ENCODE measurements at places on chromosomes 7 and 10.

DNA sequence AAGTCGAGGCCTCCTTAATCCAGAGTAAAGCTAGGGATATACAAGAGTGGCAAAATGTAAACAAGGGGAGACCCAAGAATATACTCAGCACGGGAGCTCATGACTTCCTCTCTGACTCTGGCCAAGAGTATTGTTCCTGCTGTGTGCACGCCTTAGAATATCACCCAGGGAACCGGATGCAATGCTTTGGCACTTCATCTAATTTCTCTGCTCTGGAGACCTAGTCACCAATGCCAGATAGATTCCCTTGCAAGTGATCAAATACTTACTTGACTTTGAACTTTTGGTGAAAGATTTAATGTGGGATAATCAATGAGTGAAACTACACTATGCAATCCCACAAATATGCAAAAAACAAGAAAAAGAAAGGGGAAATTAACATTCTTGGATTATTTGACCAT, 695.5 kb downstream of the INHBA start:
- no peak for DNase-seq

DNA sequence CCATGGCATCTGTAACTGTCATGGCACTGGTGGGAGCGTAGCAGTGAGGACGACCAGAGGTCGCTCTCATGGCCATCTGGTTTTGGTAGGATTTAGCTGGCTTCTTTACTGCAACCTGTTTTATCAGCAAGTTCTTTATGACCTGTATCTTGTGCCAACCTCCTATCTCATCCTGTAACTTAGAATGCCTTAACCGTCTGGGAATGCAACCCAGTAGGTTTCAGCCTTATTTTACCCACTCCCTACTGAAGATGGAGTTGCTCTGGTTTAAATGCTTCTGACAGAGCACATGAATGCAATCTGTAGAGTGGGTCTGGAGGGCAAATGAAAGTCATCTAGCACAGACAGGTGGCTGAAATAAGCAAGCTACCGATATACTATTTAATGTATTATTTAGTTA, 55.3 kb upstream of the OPN4 start:
- peak; percentile 13 for DNase-seq

DNA sequence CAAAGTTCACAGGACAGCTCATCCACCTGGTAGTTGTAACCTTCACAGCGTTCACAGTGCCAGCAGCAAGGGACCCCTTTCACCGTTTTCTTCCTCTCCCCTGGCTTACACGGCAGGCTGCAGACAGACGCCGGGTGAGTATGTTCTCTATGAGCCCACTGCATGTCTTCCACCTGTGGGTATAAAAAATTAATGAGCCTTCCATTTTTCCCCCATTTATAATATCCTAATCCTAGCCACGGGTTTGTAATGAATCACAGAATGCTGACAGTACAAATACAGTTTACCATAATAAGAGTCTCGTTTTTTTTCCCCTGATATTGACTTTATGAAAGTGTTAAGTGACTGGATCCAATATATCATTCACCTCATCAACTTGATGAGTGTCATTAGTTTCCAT, 719.0 kb downstream of the GRM8 start:
- DNase-seq, result no peak

DNA sequence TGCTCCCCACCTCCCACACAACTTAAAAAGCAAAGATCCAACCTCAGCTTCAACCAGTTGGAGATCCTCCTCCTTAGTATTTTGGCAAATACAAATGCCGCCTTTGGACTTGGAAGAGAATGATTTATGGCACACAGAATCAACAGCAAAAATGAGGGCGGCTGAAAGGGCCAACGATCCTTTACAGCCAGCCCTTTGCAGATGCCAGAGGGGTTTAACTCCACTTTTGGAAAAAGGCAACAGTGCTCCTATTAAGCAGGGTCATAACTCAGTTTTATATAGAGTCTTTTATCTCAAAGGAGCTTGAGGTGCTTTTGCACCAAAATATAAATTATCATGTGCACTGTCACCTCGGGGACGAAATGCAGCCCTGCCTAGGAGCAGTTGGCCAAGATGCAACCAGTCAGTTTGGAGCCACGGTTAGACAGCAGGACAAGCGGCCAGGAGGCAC, 56.7 kb upstream of the JCAD start:
- no peak for DNase-seq

DNA sequence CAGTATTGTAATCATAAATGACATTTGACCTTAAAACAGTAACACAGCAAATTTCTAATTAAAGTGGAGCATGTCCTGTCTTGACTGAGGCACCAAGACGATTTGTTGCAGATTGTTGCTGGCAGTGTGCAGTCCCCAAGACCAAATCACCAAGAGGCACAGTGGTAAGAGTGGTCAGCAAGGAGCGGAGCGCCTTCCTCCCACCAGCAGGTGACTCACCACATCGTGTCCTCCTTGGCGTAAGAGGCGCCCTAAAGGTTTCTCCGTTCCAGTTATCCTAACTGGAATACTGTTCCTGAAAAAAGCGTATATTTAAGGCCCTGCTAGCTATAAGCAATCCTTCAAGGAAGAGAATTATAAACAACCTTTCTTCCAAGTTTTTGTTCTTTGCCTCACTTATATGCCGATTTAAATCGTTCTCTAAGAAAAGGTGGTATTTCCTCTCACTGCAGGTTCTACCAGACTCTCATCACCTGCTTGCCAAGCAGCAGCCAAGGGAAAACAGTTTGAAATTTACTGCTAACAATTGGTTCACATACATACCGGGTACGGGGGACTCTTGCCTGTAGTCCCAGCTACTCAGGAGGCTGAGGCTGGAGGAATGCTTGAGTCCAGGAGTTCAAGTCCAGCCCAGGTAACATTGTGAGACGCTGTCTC, 10.7 kb upstream of the REPIN1 start:
- DNase-seq, result no peak

- DNase-seq, result no peak
Measured at GRCh38 chr7:80443325-80443724, 68.5 kb downstream of the GNAT3 start.

DNA sequence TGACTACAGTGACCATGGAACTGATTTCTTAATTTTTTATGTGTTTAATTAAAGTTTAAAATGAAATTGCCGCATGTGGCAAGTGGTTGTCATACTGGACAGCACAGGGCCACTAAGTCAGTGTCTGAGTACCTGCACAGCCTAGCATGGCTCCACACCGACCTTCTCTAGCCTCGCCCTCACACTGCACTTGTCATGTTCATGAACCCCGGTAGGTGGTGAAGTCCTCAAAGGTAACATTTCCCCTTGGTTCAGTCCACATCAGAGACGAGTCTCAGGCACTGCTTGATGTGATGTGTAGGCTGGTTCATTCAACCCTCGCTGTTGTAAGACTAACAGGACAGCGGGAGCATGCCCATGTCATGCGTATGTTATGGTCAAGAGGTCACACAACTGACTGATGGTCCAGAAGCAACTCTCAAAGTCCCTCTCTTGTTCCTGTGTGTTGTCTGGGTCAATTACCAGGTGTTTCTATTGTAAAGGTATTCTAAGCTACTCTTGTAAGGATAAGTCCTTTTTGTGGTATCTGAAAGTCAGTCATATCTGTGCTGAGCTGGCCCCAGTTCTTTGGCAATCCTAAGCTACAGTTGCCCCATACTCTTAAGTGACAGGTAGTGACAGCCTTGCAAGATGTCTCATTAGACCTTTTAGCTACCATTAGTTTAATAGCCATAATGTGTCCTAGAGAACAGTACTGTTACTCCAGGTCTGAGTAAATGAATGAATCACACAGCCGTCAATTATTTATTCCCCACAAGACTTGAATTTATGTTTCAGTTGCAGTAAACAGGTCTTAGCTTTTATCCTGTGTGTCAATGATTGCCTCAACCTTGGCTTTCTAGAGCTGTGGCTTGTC, 32.9 kb upstream of the ZC3HAV1L start:
- no peak for DNase-seq

- DNase-seq, result peak; percentile 80
Measured at GRCh38 chr10:75395066-75395931, 6.3 kb downstream of the ZNF503 start.

GRCh38 chr10:117531371-117532002, 11.1 kb upstream of the EMX2 start:
- DNase-seq, result no peak

- no peak for DNase-seq
Measured at GRCh38 chr10:69323622-69324021, 45.3 kb downstream of the HK1 start.

- no peak for DNase-seq
Measured at GRCh38 chr7:98235901-98236300, 16.1 kb downstream of the TECPR1 start.

GRCh38 chr7:120089968-120090367, 183.0 kb upstream of the KCND2 start:
- DNase-seq, result no peak

DNA sequence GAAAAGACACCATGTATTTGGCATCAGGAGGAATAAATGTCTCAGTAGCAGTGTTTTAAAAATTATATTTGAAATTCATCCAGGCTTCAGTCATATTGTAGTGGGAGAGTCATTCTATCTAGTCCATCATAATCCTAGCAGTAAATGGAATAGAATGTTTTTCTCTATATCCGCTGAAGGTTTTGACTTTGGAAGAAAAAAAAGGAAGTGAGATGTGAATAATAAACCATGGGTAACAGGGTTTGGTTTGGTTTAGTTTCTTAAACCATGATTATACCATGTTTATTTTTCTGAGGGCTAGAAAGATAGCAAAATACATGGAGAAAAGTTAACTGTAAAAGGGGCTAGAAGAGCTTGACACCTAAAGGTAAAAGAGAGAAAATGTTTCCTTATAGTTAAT, 16.4 kb upstream of the BPGM start:
- DNase-seq, result no peak

GRCh38 chr7:155523168-155523675, 23.1 kb downstream of the CNPY1 start:
- DNase-seq, result no peak

DNA sequence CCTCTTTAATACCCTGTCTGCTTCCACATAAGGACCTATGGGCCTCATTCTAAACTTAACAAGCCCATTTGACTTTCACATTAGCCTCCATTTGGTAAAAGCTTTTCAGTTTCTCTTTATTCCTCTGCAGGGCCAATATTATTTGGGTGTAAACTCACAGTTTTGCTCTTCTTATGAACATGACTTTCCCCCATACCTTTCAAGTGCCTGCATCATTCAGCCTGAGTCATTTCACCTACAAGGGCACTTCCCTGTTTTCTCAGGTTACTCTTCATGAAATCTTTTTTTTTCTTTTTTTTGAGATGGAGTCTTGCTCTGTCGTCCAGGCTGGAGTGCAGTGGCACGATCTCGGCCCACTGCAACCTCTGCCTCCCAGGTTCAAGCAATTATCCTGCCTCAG, 1258.1 kb upstream of the CELF2 start:
- no peak for DNase-seq

DNA sequence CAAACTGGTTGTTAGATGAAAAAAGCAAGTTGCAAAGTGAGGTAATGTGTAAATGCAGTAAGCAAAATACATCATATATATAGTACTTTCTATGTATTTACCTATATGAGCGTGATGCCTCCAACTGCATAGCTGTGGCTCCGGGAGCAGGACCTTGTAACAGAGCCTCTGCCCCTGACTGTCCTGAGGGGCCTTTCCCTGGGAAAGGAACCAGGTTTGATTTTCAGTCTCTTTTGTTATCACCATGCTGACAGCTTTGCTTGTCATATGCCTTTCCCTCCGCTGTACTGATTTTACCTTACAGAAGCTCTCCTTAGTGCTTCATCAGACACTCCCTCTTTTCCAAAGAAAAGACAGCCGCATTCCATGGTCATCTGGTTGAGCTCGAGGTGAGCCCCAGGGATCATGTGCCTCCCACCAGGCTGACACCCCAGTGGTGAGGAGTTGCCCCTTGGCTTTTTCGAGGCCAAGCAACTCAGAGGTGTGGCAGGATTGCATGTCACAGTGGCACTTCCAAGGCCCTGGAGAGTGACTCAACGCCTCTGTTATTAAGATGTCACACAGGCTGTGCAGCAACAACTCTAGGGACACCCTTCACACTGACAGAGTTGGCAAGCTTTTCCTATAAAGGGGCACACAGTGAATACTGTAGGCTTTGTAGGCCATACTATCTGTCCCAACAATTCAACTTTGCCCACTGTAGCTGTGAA, 78.9 kb downstream of the ALOX5 start:
- DNase-seq, result no peak

- DNase-seq, result no peak
Measured at GRCh38 chr10:63765126-63765525, 243.9 kb downstream of the REEP3 start.

DNA sequence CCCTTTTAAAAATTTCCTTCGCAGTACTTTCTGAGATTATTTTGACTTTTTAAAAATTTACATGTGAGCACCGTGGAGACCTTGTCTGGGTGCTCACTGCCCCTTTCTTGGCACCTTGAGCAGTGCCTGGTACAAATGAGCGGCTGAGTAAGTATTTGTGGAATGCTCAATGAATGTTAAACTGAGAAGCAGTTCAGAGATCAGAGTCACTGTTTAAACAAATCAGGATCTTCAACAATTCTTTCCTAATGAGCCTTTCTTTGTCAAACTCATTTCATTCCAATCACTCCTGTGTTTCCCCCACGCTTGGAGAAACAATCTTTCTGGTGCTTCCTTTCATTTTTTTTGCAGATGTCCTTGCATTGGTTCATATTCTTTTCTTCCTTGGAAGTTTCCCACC, 611.3 kb upstream of the GALNT17 start:
- no peak for DNase-seq

GRCh38 chr10:7407368-7408290, 3.2 kb downstream of the SFMBT2 start:
- no peak for DNase-seq

DNA sequence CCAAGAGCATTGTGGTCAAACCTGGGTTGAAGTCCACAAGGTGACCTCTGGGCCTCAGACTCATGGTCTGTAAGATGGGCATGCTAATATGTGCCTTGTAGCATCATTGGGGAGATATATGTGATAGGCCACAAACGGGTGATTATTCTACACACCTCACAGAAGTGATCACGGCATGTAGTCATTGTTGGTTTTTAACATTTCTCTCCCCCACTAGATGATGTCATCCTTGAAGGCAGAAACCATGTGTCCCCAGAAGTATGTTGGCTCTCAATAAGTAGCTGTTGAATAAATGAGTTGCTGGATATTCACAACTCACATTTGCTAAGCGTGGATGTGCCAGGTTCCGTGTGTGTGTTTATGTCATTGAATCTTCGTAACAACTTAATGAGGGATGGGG, 42.4 kb downstream of the GATA3 start:
- no peak for DNase-seq

Measured in small intestine (tissue), 16 donors.